ENCODE measurements at places on chromosomes 4 and X.

GRCh38 chr4:138499627-138500026 lies 257.5 kb upstream of the SLC7A11 start:
- DNase-seq = no peak

GRCh38 chrX:133120406-133120805 lies 23.5 kb upstream of the USP26 start:
- DNase-seq = no peak

DNA sequence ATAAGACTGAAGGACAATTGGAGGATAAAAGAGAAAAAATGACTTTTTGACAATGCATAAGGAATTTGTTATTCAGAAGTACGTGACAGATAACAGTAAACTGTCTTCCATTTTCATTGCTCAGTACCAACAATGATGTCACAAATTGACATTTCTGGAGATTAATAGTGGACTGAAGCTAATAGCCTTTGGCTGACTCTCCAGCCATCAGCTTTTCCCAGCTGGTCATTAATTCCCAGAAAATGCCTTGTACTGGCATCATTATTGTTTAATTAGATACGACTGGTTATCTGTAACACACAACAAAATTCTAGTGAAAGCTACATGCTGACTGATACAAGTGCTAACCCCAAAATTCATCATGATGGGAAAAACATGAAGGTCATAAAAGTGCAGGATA lies 147.9 kb upstream of the FGF13 start:
- DNase-seq = no peak

GRCh38 chrX:118536204-118536603 lies 40.6 kb downstream of the DOCK11 start:
- no peak for DNase-seq

- DNase-seq = no peak
These were observed 93.8 kb downstream of the SORCS2 start for GRCh38 chr4:7286170-7286569.

GRCh38 chrX:150038315-150038714 lies 100.0 kb upstream of the EOLA2 start:
- DNase-seq = no peak

GRCh38 chrX:133958997-133959688 lies 26.3 kb downstream of the GPC3 start:
- no peak for DNase-seq

DNA sequence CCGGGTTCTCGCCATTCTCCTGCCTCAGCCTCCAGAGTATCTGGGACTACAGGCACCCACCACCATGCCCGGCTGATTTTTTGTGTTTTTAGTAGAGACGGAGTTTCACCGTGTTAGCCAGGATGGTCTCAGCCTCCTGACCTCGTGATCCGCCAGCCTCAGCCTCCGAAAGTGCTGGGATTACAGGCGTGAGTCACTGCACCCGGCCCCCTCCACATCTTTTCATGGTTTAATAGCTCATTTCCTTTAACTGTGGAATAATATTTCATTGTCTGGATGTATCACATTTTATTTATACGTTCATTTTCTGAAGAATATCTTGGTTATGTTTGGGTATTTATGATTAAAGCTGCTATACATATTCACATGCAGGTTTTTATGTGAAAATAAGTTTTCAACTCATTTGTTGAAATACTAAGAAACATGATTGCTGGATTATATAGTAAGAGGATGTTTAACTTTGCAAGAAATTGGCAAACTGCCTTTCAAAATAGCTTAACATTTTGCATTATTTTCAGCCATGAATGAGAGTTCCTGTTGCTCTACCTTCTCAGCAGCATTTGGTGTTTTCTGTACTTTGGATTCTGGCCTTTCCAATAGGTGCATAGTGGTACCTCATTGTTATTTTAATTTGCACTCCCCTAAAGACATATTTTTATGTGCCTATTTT lies 591.9 kb downstream of the TECRL start:
- DNase-seq = no peak

- no peak for DNase-seq
These were observed 18.6 kb downstream of the NUDT6 start for GRCh38 chr4:122903766-122904288.

- no peak for DNase-seq
These were observed 55.1 kb upstream of the BCOR start for GRCh38 chrX:40152741-40153344.

GRCh38 chr4:33467291-33467690 lies 2747.1 kb downstream of the PCDH7 start:
- DNase-seq = no peak

- DNase-seq = peak; percentile 49
These were observed at the start of gene FGF2 for GRCh38 chr4:122826553-122827257. TSS of gene FGF2 (plus strand) at chr4:122826831. CDS start at chr4:122827175, 344 bp downstream.

- DNase-seq = peak; percentile 37
These were observed 17.8 kb downstream of the TRIM2 start for GRCh38 chr4:153221783-153222706.

DNA sequence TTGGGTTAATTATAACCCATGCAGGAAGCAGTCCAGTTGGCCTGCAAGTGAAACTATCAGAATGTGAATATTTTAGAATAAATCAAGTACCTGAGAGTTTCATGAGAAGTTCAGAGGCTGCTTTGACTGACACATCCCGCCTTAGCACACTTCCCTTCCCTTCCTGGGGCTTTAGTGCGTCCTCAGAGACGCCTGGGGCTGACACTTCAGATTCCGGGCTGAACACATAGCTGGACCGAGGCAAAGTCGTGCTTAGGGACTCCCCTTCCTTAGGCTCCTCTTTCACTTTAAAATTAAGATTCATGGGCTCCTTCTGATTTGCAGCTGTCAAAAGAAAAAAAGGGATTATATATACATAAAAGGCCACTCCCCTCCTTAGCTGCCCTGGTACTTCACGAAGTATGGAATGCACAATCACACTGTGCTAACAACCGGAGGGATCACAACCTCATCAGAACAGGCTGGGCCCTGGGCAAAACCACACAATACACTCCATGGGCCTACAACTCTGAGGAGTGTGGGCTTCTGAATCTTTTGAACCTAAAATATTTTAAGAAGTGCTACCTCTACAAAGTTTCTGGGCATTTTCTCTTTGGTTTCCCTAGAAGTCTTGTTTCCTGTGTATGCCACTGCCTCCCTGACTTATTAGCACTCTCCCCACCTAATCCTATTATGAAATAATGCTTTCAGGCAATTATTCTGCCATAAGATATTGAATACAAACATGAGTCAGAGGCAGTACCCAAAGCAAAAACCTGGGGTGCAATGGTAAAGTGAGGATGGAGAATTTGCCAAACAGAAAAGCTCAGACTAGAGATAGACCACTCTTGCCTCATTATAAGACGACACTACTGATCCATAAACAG lies 68.2 kb downstream of the ZNF827 start:
- no peak for DNase-seq

GRCh38 chrX:57286507-57287251 lies at the start of gene FAAH2:
TSS of gene FAAH2 (plus strand) at chrX:57286706. CDS start at chrX:57286826, 120 bp downstream.
- no peak for DNase-seq

- DNase-seq = no peak
These were observed 11.8 kb downstream of the HTN1 start for GRCh38 chr4:70062000-70062399.

DNA sequence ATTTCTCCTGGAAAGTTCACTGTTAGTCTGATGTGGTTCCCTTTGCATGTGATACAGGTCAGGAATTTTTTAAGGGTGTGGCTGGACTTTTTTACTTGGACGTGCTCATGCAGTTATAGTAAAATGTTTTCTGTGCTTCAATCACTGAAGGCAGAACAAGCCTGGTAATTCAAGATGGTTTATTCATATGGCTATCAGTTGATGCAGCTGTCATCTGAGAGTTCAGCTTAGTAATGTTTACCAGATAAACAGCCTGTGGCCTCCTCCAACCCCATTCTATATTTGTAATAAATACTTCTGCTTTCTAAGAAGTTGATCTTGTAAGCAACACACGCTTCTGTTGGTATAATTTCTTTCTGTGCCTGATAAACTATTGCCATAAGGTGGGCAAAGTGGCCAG lies 2105.9 kb downstream of the ARAP2 start:
- DNase-seq = no peak

DNA sequence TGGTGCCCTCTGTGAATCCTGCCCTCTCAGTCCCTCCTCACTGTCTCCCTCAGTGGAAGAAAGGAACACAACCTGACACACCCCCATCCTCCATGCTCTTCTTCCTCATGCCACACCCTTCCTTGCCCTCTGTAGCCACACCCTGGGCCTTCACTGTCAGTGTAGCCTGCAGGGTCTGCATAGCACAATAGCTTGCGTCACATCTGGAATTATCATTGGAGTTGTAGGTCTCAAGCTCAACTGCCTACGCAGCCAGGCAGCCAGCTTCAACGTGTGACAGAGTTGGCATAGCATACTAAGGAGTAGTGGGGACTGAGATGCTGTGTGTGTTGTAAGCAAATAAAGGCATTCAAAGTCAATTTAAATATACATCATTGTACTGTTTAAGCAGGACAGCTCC lies 113.5 kb upstream of the SCML1 start:
- DNase-seq = no peak

DNA sequence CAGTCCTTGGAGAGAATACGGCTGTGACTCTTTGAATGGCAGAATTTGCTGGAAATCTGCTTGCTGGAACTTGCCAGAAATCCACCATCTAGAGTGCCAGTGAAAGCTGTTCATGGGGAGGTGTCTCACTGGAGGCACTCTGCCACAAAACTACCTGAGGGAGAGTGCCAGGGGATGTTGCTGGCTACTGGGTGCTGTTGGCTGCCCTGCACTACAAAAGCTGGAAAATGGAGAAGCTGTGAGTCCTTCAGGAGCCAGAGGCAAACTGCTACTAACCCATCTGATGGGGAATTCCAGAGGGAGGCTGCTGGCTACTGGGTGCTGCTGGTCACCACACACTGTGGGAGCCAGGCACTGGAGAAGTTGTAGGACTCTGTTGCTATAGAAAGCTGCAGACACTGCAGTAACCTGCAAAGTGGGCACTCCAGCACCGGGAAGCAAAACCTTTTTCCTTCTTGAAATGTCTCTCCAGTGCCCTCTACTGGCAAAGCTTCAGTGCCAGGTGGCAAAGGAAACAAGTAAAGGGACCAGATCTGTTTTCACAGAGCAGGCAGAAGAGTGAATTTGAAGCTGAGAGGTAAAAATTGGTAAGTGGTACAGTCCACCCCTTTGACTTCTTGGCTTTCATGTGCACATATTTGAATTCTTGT lies 47.8 kb upstream of the HSD17B10 start:
- no peak for DNase-seq

DNA sequence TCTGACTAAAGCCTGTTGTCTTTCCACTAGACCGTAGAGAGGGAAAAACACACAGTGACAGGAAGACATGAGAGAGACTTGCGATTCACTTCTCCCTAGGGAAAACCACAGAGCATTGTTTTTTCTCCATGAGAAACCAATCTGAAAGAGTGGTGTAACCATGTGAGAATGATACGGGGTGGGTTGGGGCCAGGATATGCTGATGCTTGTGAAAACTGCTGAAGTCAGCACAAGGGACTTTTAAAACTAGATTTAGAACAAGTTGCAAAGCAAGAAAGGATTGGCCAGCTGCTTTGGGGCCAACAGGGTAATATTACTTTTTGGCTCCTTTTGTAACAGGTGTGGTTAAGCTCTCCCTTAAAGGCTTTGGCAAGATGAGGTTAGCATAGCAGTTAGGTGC lies 66.1 kb downstream of the NHSL2 start:
- no peak for DNase-seq

DNA sequence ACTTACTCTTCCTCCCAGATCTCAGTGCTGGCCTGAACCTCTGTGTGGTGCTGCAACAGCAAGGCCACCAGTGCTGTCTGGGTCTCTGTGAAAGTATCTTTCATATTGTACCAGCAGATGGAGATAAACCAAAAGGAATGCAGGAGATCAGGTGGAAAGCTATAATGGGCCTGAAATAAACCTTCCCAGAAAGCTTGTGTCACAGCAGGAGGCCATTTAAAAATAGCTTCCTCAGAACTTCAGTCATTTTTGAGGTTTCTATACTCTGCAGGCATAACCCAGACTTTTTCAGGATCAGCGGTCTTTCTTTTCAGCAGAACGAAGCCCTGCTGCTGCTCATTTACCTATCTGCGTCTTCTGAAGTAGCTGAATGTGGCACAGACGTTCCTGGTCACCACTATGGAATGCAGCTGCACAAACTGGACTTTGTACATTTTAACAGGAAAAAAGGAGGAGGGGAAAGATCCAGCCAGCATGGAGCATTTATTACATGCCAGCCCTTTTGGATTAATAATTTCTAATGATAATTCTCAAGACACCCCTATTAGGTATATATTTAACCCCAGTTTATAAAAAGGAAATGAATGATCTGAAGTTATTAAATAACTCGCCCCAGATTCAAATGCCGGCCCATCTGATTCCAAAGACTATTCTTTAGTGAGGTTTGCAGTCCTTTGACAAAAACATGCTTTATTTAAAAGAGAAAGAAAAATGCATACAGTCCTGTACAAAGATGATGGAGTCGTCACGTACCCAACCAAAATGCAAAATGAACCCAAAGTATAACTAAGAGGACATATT lies 119.7 kb downstream of the NFKB1 start:
- no peak for DNase-seq

DNA sequence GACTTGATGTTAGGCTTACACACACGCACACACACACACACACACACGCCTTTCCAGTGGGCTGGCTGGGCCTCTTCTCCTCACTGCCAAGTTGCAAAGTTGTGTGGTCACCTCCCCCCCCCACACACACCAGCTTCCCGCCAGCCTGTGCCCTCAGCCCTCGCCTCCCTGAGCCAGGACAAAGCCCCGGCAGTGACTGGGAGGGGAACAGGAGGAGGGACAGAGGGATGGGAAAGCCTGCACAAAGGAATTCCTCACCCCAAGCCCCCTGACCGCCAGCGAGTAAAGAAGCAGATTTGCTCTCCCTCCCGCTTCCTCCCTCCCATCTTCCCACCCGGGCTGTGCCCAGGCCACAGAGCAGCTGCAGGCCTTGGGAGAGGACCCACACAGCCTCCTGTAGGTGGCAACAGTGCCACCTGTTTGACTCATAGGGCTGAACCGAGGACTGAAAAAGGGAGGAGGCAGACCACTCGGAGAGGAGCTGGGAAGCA lies at the start of gene GDPD2:
Gene GDPD2 (plus strand): TSS at position 464 of the 491 bp plus-strand sequence. CDS start 1,671 bp downstream, outside the sequence.
- no peak for DNase-seq

- no peak for DNase-seq
These were observed 355.0 kb upstream of the GATB start for GRCh38 chr4:152115794-152116193.

DNA sequence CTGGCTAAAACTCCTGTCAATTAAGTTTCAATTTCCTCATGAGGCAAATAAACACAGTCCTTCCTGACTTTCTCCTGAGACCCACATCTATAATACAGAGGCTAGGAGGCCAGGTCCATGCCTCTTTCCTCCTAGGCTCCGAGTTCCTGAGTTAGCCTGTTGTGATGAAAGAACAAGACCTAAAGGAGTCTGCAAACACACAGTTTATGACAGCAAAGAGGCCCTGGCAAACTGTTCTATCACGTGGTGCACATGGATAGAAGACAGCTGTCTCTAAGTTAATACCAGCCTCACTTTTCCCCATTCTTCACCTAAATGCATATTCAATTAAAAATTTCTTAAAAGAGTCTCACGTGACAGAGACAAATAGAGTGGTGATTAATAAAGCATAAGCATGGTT lies 145.2 kb downstream of the TET2 start:
- DNase-seq = no peak

- DNase-seq = no peak
These were observed 421.4 kb upstream of the LCORL start for GRCh38 chr4:18442957-18443356.

GRCh38 chrX:153939573-153939972 lies 4.7 kb upstream of the NAA10 start:
- no peak for DNase-seq
